NCI-H1092 treated with DMSO at 0.1 percent for 48 hours (cell line): ENCODE measurements at places on chromosomes 4 and X.

GRCh38 chr4:76457885-76458284 is 22.9 kb downstream of the SHROOM3 start:
- no peak for DNase-seq

- peak; percentile 8 for DNase-seq
Measured at GRCh38 chrX:72313707-72314641, 8.3 kb upstream of the CITED1 start.

DNA sequence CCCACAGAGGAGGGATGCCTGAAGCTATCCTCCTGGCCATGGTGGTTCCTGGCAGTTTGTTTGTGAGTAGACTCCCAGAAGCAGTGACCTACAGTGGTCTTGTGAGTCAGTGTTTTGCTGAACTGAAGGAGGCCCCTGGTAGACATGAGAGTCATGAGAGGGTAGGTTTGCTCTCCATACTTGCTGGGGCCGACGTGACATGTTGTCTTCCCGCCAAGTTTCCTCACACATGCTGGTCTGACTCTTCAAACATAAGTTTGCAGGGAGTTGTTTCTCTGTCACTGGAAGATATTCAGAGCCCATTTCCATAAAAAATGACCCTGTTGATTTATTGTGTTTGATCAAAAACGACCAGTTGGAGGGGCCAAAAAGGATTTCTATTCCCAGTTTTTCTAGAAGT is 131.1 kb upstream of the SCML1 start:
- DNase-seq, result no peak

GRCh38 chr4:67762086-67762485 is 7.9 kb upstream of the GNRHR start:
- DNase-seq, result no peak

DNA sequence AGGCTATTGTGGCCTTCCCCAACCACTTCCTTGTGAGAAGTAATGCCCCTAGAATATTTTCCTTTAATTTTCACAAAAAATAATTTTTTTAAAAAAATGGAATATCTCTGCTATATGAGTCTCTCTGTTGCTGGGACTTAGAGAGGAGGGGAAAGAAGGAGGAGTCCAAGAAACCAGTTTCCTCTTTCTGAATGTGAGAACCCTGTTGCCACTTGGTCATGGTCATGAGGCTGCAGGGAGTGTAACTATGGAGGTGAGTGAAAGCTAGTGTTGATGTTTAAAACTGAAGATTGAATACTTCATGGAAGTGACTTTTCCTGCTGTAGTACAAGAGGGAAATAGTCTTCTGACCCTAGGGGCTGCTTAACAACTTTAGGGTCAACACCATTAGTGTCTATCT is 20.4 kb downstream of the KIAA1210 start:
- DNase-seq, result no peak

DNA sequence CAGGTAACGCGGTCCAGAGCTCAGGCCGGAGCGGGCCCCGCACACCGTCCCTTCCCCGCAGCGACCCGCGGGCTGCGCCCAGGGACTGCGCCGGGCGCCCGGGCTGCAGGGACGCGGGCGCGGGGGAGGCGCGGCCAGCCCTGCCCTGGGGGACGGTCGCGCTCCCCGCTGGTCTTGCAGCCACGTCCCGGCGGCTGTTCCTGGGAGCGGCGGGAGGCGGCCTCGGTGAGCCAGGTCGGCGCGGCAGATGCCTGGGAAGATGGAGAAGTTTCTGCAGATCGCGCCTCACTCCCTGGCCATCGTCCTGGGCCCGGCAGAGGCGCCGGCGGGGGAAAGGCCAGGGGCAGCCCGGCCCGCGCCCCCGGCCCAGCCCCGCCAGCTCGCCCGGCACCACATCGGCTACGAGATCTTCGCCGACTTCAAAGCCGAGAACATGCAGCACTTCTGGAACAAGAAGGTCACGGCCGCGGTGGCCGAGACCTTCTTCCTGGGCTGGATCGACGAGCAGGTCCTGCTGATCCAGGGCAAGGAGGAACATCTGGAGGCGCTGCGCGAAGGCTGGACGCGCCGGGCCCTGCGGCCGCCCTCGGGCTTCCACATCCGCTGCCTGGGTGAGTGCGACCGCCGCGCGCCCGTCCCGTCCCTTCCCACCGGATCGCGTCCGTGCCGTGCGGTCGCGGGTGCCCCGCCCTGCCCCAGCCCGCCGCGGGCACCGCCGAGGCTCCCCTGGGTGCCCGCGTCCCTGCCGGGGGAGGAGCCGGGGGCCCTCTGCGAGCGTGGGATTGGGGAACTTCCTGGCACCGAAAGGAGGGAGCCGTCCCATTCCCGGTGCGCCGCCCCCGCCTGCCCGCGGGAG is 107.4 kb upstream of the STOX2 start:
- no peak for DNase-seq

GRCh38 chr4:38919494-38919893 is 51.9 kb downstream of the FAM114A1 start:
- no peak for DNase-seq
